Muscle of arm (tissue), 14 donors: ENCODE measurements at places on chromosomes 1 and 21.

DNA sequence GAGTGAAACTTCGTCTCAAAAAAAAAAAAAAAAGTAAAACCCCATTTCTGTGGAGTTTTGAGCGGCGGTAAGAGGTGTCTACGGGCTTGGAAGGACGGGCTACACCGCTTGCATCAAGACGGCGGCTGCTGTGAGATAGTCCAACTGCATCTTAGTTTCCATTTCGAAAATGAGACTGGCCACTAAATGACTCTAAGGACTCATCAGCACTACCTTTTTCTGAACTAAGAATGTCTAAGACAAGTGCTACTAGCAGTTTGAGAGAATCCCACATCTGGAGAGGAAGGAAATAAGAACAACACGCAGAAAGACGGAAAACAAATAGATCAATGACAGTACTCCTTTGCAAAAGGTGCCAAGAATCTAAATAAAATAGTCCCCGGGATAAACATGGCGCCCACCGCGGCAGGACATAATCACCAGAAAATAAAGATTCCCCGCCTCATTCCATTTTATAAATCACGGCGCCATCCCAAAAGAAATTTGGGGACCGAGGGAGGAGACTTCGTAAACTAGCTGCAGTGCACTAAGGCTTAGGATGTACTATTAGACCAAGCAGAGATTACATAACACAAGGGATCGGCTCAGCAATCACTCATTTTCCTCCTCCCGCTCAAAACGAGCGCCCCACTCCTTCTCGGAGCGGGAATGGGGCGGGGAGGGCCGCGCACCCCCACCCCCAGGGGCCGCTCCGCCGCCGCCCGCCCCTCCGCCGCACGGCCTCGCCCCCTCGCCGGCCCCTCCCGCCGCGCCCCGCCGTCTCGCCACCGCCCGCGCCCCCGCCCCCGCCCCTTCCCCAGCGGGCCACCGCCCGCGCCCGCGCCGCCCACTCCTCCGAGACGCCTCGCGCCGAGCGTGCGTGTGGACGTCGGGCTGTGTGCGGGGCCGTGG lies 1.1 kb downstream of the POGZ start:
- DNase-seq, result peak; percentile 87

GRCh38 chr1:17957588-17958267 lies 149.9 kb upstream of the IGSF21 start:
- no peak for DNase-seq

DNA sequence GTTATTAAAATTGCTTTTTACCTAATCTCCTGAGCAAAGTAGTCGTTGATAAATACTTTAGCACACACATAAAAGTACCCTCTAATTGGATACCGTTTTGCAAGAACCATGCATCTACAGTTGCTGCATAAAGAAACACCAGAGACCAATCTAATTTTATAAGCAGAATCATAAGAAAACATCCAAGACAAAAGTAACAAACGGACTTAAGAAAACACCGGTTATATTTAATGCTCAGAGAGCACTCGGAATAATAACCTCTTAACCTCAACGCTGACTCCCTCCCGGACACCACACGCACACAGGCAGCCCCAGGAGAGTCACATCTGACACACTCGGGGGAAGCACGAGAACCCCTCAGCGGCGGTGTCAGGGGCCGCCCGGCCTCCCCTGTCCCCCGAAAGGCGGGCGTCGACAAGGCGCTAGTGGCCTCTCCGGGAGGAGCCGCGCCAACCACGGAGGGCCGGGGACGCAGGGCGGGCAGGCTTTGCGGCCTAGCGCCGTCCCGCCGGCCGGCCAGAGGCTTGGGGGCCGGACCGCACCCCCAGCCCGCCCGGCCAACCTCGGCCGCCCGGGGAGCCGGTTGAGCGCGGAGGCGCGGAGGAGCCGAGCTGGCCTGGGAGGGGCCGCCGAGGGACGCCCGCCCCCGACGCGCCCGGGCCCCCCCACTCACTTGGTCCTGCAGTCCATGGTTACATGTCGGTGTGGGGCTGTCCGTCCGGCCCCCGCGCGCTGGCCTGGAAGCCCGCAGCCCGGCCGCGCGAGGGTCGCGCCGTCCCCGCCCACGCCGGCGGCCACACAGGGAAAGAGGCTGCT lies 606 bp downstream of the DENND1B start:
- peak; percentile 29 for DNase-seq

DNA sequence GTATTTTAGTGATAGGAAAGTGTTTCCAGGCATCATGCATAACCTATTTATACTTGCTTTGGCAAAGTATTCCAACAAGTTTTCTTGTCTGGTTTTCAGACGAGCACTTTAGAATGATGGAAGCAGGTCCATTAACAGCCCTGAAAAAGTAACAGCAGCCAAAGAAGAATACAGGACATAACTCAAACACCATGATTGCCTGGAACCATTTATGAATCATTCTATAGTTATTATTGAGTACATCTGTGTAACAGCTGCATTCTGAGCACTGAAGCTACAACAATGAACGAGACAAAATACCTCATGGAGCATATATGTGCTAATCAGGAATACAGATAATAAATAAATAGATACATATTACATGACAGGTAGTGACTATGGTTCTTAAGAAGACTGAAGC lies 12.6 kb downstream of the IL10RB start:
- no peak for DNase-seq

DNA sequence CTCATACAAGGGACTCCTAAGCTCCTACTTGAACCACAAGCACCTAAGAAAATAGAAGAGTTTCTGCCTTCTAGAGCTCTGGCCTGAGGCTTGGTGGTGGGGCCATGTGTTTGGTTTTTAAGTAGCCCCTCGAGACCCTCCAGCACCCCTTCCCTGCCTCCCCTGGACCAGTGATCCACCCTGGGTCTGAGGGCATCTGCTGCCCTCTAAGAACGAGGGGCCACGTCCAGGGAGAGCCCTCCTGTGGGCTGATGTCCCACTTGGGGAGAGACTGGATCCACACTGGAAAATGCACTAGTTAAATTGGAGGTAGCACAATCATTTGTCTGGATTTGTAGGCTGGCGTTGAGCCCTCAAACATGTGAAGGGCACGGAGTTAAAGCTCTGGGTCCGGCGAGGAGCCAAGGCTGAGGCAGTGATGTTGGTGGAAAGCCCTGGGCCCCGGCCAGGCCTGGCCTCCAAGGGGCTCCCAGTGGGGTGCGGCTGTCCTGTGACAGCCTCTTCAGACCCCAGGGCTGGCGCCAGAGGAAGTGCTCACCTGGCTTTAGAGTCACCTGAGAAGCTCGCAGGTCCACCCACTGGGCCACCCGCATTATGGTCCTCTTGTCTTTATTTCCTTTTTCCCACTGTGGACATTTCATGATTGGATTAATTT lies 65.2 kb downstream of the SLC37A1 start:
- no peak for DNase-seq

DNA sequence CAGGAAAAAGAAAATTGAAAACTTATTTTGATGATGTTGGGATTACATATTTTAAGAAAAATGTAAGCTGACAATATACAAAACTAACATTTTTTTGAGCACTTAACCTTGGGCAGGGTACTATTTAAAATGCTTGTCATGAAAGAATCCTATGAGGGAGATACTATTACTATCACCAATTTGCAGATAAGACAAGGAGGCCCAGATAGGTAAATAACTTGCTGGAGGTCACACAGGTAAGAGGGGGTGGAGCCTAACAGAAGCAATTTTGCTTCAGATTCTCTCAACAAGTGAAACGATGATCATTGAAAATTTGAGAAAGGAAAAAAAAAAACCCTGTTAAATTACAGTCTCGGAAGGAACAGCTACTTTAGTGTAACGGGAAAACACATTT lies 1.2 kb downstream of the GART start:
- DNase-seq, result no peak

DNA sequence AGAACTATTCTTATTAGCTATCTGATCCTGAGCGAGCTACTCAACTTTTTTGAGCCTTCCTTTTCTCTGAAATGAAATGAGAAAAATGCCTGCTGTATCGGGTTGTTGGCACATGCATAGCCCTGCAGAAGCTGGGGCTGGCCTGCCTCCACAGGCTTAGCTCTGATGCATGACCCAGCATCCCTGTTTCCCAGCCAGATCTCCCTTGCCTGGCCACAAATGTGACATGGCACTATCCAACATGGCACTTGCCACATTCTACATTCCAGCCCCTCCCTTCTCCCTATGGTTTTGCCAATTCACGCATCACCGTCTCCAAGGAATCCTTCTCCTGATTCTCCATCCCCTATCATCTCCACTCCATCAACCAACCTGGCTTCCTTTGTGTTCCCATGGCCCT lies 13.8 kb downstream of the RNU5D-1 start:
- no peak for DNase-seq

GRCh38 chr21:37384416-37384815 lies 17.8 kb downstream of the DYRK1A start:
- DNase-seq, result no peak

DNA sequence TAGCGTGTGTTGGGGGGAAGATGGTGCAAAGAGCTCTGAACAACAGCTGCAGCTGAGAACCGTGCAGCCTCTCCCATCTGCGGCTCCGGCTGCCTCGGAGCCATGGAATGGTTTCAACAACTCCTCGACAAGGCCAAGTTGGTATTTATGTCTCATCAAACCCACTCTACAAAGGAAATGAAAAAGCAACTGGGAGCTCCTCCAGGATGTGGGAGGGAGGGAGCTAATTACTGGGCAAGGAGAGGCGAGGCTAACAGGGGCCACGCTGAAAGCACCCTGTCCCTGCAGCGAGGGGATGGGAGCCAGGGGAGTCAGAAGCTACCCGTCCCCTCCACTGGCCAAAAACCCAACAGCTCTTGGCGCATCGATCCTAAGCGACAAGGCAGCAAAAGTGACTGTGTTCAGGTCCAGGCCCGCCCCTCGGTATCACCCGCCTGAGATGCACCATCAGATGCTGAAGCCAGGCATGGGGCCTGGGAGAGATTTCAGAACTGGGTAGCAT lies 63.1 kb downstream of the ACOT7 start:
- DNase-seq, result peak; percentile 51
